ENCODE measurements at places on chromosomes 11 and 22. TPM values are rescaled to one million over a fixed set of nuclear protein-coding genes. Genes with fewer than 3 reads are reported as not detected.

The TSPAN32 gene
- total RNA-seq = 0.59 TPM

- H3K36me3 ChIP-seq = no peaks in the 10 kb centered on the region
- no peak overlapping the region for H3K27ac ChIP-seq
- H3K4me1 ChIP-seq = peaks cover 31% of the 10 kb centered on the region
- DNase-seq = no peak
Measured at GRCh38 chr11:114166362-114166761, 106.9 kb downstream of the ZBTB16 start.

- no peak overlapping the region for H3K27ac ChIP-seq
- no peak overlapping the region for H3K4me3 ChIP-seq
- no peaks in the 10 kb centered on the region for H3K36me3 ChIP-seq
- no peak for DNase-seq
- H3K27me3 ChIP-seq = peaks cover 45% of the 10 kb centered on the region
- H3K4me1 ChIP-seq = no peaks in the 10 kb centered on the region
Measured at GRCh38 chr22:26382782-26383181, 46.3 kb upstream of the ASPHD2 start.

GRCh38 chr11:115895594-115895993 lies 391.4 kb upstream of the CADM1 start:
- no peaks in the 10 kb centered on the region for H3K27me3 ChIP-seq
- no peak for DNase-seq
- H3K27ac ChIP-seq = no peak overlapping the region
- H3K4me3 ChIP-seq = no peak overlapping the region

DNA sequence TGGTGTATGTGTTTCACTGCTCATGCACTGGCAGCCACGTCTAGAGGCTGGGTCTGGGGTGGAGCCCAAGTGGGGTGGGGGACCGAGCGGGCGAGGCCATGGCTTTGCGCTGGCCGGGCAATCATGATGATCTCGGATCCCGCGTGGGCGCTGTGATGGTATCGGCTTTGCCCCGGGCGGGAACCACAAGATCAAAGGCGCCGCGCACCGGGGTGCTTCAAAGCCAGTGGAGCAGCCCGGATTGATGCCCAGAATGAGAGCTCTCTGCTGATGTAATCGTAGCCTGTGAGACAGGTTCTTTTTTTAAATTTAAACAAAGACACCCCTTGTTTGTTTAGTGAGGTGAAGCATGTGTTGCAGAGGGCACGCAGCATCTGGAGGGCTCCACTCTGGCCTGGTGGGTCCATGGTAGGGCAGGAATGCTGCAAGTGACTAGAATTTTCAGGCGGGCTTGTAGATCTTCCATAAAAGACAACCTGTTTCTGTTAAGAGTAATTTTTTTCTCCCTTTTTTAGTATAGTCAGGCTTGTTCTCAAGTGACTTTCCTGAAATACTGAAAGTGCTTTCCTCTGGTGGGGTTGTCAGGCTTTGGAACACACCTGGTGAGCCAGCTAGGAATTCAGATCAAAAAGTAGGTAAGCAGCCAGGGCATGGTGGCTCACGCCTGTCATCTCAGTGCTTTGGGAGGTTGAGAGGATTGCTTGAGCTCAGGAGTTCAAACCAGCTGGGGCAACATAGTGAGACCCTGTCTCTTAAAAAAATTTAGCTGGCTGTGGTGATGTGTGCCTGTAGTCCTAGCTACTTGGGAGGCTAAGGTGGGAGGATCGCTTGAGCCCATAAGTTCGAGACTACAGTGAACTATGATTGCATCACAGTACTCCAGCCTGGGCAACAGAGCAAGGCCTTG lies 40.7 kb downstream of the ZNRF3 start:
- no peaks in the 10 kb centered on the region for H3K27me3 ChIP-seq
- DNase-seq = no peak
- H3K36me3 ChIP-seq = no peaks in the 10 kb centered on the region
- no peak overlapping the region for H3K27ac ChIP-seq
- no peaks in the 10 kb centered on the region for H3K4me1 ChIP-seq

DNA sequence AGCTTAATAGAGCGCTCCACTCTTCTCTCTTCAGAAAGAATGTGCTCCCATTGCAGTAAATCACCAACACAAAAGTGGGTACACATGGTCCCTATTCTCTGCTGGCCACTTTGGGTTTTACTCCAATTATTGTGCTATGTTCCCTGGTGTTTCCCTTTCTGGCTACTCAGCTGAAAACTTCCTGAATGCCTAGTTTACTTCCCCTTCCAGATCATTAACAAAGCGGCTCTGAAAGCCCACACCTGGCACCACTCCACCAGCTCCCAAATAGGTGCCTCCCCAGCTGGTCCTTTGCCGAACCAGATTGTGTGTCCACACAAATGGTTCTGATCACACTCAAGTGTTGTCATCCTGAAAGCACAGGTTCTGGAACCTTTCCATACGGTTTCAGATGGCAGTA lies 443.7 kb downstream of the NTM start:
- peaks cover 6% of the 10 kb centered on the region for H3K4me1 ChIP-seq
- H3K36me3 ChIP-seq = no peaks in the 10 kb centered on the region
- H3K4me3 ChIP-seq = no peak overlapping the region
- no peak for DNase-seq

- H3K4me1 ChIP-seq = peaks cover 23% of the 10 kb centered on the region
- H3K4me3 ChIP-seq = peak overlapping the region; percentile 93
- no peaks in the 10 kb centered on the region for H3K36me3 ChIP-seq
- peak overlapping the region; percentile 76 for H3K27ac ChIP-seq
Measured at GRCh38 chr22:40637183-40638150, 948 bp upstream of the MRTFA start.

- no peak for DNase-seq
- H3K27ac ChIP-seq = no peak overlapping the region
- no peaks in the 10 kb centered on the region for H3K36me3 ChIP-seq
- no peaks in the 10 kb centered on the region for H3K27me3 ChIP-seq
- H3K4me3 ChIP-seq = no peak overlapping the region
- peaks cover 48% of the 10 kb centered on the region for H3K4me1 ChIP-seq
Measured at GRCh38 chr11:15200696-15201095, 86.0 kb downstream of the INSC start.

Data from osteoblast (primary cell).